ENCODE measurements at places on chromosomes 12 and 14.

DNA sequence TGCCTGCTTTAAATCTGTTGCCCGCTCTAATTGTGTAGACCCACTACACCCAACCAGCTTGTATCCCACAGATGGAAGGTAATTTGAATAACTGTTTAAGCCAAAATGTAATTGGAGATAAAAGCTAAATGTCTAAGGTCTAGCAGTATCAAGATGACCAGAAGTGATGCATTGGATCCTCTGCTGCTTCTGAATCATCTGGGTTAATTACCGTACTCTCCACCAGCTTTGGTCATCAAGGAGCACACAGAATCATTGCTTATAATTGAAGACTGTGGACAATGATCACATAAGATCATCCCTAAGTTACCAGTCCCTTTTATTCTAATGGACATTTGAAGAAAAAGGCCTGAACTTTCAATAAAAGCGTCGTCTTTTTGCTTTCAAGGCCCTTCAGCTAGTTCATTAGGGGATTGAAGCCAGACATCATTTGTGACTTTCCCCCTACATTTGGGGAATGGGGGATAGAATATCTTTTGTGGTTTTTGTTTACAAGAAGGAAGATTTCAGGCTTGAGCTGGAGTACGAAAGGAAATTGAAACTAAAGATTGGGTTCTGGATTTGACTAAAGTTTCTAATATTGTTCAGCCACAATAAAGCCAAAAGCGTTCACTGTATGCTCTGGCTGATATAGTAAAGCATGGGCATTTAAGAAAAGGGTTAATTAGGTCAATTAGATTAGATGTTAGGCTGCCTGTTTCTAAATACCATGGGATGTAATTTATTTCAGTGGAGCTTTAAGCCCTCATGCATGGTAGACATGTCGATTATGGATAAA is 123.2 kb downstream of the CHST11 start:
- DNase-seq = no peak

- DNase-seq = no peak
These were observed 547 bp upstream of the PYGL start for GRCh38 chr14:50944647-50945413.

- no peak for DNase-seq
These were observed 282.7 kb downstream of the CACNA1C start for GRCh38 chr12:2335513-2335912.

- no peak for DNase-seq
These were observed 13.5 kb downstream of the TBX3 start for GRCh38 chr12:114670291-114670980.

GRCh38 chr14:65159281-65160062 is 57.2 kb upstream of the MAX start:
- no peak for DNase-seq

DNA sequence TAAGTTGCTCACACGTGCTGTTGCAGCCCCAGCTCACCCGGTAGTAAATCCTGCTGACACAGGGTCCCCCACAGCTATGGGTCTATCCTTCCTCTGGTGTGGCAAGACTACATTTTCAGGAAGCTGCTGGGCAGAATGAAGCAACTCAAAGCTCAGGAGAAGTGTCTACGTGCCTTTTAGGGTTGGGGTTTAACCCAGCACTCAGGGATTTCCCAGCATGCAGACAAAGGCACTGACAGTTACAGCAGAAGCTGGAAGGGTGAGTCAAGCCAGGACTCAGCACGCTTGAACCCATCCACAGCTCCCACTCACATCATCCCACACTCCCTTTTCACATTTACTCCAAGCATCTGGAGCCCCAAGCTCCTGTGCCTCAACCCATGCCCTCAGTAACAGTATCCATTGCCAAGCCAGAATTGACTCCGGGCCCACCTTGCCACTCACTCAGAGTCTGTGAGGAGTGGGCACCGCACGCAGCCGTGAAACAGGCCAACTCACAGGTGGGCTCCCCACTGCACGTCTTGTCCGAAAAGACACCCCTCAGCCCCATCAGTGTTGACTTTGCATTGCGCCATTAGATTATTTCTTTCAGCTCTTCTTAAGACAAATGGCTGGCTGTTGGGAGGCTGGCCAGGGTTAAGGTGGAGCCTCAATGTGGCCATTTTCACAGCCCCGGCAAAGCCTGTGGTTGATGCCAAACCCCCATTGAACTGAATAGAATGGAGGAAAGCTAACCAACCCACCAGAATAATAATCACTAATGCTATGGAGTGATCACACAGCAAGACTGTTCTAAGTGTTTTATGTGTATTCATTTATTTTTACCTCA is 59.6 kb downstream of the ZFP36L1 start:
- DNase-seq = peak; percentile 48

- DNase-seq = no peak
These were observed 96.1 kb downstream of the EML1 start for GRCh38 chr14:99889268-99889667.

- DNase-seq = no peak
These were observed 41.2 kb downstream of the COCH start for GRCh38 chr14:30915596-30915995.
